ENCODE measurements at places on chromosomes 5 and 9.

DNA sequence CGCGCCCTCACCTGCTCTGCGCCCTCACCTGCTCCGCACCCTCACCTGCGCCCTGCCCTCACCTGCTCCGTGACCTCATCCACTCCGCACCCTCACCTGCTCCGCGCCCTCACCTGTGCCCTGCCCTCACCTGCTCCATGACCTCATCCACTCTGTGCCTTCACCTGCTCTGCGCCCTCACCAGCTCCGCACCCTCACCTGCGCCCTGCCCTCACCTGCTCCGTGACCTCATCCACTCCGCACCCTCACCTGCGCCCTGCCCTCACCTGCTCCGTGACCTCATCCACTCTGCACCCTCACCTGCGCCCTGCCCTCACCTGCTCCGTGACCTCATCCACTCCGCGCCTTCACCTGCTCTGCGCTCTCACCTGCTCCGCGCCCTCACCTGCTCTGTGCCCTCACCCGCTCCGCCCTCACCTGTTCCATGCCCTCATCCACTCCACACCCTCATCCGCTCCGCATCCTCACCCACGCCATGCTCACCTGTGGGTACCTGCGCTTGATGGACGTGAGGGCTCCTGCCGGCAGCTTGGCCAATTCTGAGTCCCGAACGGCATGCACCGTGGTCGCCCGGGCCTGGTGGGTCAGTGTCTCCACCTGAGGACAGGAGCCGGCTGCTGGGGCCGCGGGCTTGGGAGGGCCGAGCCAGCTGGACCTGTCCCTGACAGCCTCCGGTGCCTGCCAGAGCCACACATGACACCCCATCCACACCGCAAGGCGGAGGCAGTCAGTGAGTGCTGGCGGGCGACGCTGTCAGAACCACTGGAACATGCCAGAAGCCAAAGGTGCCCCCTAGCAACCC lies 35.6 kb upstream of the NSMF start:
- no peak for DNase-seq

GRCh38 chr5:33958176-33958575 lies 22.0 kb downstream of the RXFP3 start:
- no peak for DNase-seq

GRCh38 chr9:6692881-6693361 lies 47.4 kb upstream of the GLDC start:
- DNase-seq: no peak

DNA sequence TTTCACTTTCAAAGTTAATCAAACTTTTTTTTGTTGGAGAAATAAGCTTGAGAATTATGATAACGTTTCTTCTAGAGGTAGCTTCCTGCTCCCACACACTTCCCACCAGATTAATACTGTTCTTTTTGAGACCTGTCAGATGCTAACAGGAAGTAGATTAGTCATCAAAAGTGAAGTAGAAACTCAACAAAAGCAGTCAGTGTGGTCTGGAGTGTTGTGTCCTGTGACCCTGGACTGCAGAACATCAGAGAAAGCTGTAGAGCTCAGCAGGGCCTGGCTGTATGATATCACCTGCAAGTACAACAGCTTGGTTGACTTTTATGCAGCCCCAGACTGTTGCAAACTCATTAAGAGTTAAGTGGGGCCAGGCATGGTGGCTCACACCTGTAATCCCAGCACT lies 495.7 kb upstream of the CYLC2 start:
- no peak for DNase-seq

- DNase-seq: no peak
Measured at GRCh38 chr5:110203661-110204060, 513.9 kb downstream of the MAN2A1 start.

GRCh38 chr5:134637116-134637721 lies 4.6 kb upstream of the SAR1B start:
- DNase-seq: no peak

DNA sequence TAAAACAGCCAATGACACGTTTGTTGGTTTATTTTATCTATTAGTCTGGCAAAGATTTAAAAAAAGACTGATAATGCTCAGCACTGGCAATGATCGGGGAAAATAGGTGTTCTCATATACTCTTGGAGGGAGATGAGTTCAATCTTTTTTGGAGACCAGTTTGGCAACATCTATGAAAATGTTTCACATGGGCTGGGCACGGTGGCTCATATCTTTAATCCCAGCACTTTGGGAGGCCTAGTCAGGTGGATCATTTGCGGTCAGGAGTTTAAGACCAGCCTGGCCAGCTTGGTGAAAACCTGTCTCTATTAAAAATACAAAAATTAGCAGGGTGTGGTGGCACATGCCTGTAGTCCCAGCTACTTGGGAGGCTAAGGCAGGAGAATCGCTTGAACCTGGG lies 6.8 kb upstream of the ANKRD31 start:
- DNase-seq: no peak

DNA sequence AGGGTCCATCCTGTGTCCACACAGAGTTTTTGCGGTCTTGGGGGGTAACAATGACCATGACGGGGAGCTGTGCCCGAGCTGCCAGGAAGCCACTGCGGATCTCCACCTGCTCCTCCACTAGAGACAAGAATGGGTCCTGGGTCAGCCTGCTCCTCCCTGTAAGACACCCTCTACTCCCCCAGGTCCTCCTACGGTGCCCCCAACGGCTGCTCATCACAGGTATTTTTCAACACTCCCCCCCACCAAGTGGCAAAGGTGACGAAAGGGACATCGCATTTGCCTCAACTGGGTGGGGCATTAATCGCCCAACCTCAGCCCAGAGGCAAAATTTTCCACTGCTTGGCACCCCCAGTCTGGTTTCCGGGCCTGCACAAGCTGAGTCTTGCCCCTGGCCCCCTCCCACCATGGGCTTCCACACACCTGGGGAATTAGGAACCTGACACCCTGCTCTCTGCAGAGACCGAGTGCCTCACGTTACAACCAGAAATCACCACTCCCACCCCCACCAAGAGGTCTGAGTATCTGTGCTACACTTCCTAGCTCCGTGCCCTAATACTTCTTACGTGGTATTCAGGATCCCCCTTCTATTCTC lies 9.6 kb downstream of the NOL6 start:
- DNase-seq: no peak

GRCh38 chr5:35884191-35884769 lies 27.6 kb downstream of the IL7R start:
- no peak for DNase-seq

DNA sequence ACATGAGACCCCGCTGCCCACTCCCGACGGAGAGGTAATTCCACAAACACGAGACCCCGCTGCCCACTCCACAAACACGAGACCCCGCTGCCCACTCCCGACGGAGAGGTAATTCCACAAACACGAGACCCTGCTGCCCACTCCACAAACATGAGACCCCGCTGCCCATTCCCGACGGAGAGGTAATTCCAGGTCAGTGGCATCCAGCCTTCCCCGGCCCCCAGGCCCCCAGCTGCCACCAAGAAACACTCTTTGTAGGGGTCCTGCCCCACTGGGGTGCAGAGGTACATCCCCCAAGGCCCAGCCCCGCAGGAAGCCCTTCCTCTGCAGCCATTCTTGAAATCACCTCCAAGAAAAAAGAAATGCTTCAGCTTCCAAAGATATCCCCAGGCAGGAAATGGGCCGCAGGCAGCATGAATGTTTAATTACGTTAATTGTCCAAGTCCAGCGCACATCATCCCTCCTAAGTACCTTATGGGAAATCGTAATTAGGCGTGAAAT lies 115.9 kb downstream of the ADAMTS2 start:
- no peak for DNase-seq

DNA sequence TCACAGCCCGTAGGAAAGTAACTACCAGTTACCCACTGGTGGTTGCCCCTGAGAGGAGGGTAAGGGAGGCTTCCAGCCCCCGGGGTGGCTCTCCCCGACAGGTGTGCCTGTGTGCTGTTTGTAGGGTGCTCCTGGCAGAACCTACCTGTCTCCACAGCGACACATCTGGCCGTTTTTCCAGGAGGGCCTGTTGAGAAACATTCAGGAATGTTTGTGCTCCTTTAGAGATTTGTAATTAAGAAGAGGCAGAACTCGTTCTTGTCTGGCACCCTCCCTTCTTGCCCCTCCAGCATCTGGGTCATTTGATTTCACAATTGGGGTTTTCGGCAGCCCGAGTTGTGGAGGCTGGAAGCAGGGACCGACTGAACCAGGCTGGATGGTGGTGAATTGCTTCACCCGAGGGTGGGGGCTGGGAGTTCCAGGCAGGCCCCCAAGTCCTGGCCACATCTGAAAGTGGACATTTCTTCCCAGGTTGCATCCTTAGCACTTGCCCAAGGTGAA lies 74.2 kb downstream of the WWC1 start:
- DNase-seq: no peak

GRCh38 chr5:39254671-39255070 lies 35.3 kb upstream of the FYB1 start:
- no peak for DNase-seq

- DNase-seq: peak; percentile 78
Measured at GRCh38 chr9:4666042-4666699, at the start of gene SPATA6L. Gene SPATA6L, minus strand, starts transcription at chr9:4666480. Its CDS starts 230 bp downstream, at chr9:4666250.

DNA sequence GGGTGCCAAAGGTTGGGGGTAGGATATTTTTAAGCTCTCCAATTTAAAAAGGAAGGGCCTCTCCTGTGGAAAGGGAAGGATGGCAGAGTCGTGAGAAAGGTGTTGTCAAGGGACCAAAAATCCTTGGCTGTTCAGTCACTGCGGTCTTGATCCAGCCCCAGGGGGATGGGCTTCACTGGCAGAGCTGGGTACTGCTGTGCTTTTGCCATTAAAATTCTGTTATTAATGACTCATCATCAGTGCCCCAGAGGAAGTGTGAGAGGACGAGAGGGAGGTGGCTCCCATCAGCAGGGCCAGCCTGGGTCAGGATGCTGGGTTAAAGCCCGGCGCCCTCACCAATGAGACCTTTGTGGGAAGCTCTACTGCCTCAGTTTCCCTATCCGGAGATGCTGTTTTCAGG lies 16.7 kb downstream of the PCDH12 start:
- DNase-seq: no peak

DNA sequence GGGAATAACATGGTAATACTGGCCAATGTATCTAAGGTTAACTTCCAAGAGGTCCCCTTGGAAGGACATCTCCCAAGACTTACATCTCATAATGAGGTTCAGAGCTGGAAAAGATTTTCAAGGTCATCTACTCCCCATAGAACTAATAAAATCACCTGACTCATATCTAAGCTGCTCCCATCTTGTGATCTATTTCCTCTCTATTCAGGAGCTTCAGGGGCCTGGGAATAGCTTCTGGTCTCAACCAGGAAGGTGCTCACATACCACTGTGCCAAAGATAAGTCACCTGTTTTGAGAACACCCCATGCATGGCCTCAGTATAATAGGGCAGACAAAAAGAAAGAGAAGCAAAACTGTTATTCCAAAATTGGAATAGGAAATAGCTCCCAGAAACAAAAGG lies 74.2 kb downstream of the OXCT1 start:
- no peak for DNase-seq

GRCh38 chr5:132283423-132284043 lies 10.7 kb upstream of the SLC22A4 start:
- no peak for DNase-seq

DNA sequence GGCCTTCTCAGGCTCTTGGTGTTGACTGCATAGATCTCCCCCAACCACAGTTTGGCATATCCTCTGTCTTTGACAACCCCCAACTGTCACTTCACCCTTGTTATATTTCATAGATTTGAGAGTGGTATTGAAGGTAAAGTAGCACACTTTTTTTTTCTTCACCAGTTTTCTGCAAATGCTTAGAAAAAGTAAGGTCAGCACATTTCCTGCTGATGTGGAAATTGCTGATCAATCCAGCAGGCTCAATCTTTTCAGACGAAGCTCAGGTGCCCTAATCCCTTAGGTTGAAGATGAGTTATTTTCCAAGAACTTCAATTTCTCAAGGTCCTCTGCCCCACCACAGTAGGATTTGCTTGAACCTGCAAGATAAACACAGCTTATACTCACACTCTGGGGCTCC lies 38.5 kb upstream of the ANKRD31 start:
- DNase-seq: no peak

- no peak for DNase-seq
Measured at GRCh38 chr9:134172198-134173126, 8.1 kb upstream of the RNU6ATAC start.

GRCh38 chr5:139051392-139051791 lies 146.8 kb downstream of the SIL1 start:
- DNase-seq: no peak

DNA sequence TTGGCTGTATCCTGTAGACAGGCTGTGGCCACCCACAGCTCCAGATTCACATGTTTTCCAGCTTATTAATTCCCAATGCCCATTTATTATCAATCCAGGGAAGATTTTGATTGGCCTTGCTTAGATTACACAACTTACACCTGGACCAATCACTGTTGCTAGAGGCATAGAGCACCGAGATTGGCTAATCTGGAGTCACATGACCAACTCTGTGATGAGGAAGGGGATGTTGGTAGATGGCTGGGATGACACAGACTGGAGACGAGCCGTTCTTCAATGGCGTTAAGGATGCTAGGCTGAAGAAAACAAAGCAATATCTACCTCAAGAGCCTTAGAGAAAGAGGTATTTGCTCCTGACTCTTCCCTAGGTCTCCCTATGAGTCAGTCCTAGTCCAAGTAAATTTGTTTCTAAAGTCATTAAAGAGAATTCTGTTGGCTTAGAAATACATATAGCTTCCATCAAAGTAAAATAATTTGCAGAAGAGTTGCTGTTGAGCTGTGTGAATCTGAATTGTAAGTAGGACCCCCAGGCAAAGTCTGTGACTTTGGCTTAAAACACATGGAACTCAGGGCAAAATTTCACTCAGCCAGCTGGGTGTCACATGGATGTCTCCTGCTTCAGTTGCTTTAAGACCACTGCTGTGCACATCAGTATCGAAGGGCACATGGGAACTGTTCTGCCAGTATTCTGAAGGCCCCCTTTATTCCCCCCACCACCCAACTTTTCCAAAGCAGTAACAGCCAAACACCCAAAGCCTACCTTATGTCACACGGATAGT lies 326.4 kb upstream of the KLF4 start:
- DNase-seq: no peak

GRCh38 chr9:71908825-71909224 lies 2.2 kb downstream of the ABHD17B start:
- no peak for DNase-seq

DNA sequence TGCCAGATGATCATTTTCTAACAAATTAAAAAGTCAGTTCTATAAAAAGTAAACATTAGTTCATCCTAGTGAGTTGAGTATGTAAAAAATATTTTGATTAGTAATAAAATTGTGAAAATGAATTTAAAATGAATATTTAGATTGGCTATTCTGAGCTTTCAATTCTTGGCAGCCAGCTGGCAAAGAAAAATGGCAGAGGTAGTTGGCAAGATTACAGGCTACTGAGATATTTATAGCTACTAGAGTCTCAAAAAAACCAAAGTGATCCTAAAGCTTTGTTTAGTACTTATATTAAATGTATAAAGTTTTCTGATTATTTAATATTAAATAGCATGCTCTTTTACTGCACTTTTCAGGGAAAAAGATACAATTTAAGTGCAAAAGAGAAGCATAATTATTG lies 25.0 kb downstream of the SGTB start:
- DNase-seq: no peak

- DNase-seq: no peak
Measured at GRCh38 chr9:74458832-74459231, 38.3 kb upstream of the RORB start.

GRCh38 chr5:78269088-78269703 lies 25.3 kb downstream of the AP3B1 start:
- no peak for DNase-seq
